ENCODE measurements at places on chromosomes 5 and 9.
A peak's percentile ranks its signal among the peaks of the same experiment; 100 is the strongest.

DNA sequence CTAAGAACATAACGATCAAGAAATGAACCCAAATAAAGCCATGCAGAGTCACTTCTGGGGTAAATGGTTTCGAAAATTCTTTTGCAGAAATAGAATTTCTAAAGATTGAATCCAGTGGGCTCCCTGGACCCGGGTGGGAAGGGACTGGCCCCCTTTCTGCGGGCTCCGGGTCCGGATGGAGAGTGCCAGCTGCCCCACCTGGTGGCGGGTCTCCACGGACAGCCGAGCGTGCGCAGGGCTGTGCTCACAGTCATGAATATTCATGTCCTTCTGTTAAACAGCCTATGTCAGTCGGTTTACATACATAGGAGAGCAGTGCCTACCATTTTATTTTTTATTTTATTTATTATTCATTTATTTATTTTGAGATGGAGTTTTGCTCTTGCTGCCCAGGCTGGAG, 4.7 kb upstream of the PPP1R26 start:
- H3K4me1 ChIP-seq, result peaks cover 10% of the 10 kb centered on the region
- peaks cover 3% of the 10 kb centered on the region for H3K36me3 ChIP-seq
- DNase-seq, result no peak
- peaks cover 58% of the 10 kb centered on the region for H3K27me3 ChIP-seq
- no peak overlapping the region for H3K27ac ChIP-seq

DNA sequence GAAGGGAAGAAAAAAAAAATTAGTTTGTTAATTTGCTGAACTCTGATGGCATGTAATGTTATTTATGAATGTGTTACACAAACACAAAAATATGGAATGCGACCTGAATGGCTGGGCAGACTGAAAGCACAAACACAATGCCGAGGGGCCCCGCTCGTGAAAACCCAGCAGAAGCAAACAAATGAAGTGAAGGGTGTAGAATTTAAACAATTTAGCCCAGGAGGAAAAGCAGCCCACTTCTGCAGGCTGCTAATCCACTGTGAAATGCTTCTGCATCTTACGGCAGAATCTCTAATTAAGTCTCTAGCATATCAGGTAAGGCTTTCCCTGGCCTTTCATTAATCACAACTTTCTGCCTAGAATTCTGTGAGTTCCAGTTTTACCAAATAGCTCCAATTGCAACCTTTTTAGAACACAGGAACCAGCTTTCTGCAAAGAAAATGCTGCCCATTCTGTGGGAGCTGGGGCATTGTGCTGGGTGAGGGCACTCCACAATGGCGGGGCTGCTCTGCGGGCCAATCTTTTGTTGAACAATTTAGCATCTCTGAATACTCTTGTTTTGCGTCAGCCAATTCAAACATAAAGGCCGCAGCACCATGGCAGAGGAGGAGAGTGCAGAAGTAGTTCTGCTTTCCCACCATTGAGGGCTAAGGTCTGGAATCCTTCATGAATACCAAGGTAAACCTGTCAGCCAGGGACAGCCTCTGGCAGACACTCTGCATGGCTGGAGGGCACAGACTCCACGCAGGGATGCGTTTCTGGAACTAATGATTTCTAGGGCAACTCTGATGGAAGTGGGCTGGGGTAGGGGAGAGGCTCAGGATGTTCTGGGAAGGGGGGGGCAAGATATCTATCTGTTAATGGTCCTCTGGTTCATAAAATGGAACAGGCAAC, 66.4 kb downstream of the PTCH1 start:
- H3K36me3 ChIP-seq, result peaks cover 43% of the 10 kb centered on the region
- H3K4me3 ChIP-seq, result no peak overlapping the region
- no peaks in the 10 kb centered on the region for H3K27me3 ChIP-seq
- DNase-seq, result no peak

- H3K27me3 ChIP-seq, result no peaks in the 10 kb centered on the region
- H3K4me3 ChIP-seq, result no peak overlapping the region
- DNase-seq, result no peak
- H3K4me1 ChIP-seq, result peaks cover 33% of the 10 kb centered on the region
These were observed 158.6 kb upstream of the CD180 start for GRCh38 chr5:67355120-67355713.

DNA sequence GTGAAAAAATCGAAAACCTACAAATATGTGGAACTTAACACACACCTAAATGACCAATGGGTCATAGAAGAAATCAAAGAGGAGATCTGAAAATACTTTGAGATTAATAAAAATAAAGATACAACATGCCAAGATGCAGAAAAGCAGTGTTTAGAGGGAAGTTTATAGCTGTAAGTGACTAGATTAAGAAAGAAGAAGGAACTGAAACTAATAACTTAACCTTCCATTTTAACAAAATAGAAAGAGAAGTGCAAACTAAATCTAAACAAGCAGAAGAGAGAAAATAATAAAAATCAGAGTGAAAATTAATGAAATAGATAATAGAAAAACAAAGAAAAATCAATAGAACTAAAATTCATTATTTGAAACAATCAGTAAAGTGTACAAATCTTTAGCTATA, 103.0 kb upstream of the MAMDC2 start:
- H3K27me3 ChIP-seq, result peaks cover 36% of the 10 kb centered on the region
- H3K4me3 ChIP-seq, result no peak overlapping the region
- H3K36me3 ChIP-seq, result no peaks in the 10 kb centered on the region
- no peaks in the 10 kb centered on the region for H3K4me1 ChIP-seq
- no peak overlapping the region for H3K27ac ChIP-seq

DNA sequence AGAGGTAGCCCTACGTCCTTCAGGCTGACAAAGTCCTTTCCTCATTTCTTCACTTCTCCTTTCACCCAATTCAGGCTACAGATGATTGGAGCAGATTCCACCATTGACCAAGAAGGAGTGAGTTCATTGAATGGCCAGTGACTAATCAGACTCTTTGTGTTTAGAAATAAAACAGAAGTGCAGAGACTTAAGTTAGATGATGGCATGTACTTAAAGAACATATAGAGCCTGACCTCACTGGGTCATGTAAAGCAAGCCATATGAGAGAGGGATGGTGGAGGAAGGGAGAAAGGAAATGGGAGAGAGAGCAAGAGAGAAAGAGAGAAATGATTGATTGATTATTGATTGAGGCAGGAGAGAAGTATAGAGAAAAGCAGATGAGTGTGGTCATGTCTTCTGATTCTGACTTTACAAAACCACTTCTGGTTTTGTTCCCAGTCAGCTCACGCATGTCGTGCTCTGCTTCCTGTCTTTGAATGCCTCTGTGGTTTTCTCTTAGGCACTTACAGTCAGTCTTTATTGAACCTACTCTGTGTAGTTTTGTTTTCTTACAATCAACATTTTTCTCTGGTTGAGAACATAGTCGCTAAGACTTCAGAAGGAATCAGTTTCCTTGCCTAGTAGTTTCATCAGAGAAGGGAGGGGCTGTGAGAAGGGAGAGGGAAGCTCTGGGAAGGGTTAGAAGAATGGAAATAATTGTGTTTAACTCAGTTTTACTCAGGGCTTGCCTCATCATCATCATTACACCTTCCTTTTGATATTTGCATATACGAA, 149.2 kb upstream of the KLF9 start:
- peaks cover 29% of the 10 kb centered on the region for H3K4me1 ChIP-seq
- H3K27ac ChIP-seq, result peak overlapping the region; percentile 52
- peak overlapping the region; percentile 12 for H3K4me3 ChIP-seq
- no peak for DNase-seq
- peaks cover 1% of the 10 kb centered on the region for H3K36me3 ChIP-seq

- H3K27ac ChIP-seq, result no peak overlapping the region
- no peak for DNase-seq
- no peaks in the 10 kb centered on the region for H3K36me3 ChIP-seq
- no peaks in the 10 kb centered on the region for H3K4me1 ChIP-seq
- H3K27me3 ChIP-seq, result no peaks in the 10 kb centered on the region
These were observed 144.0 kb upstream of the HAPLN1 start for GRCh38 chr5:83864652-83865051.

DNA sequence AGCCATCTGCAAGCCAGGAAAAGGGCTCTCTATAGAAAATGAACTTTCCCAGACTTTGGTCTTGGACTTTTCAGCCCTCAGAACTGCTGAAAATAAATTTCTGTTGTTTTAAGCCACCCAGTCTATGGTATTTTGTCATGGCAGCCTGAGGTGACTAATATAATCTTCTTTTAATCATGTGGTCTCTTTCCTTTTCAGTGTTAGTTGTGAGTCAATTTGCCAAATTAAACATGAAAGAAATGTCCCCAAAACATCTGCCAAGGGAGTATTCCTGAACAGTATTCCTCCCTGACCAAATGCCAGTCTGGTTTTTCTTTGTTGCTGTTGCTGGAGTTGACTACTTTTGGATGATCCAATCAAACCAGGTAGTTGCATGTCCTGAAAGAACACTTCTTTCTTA, 4.7 kb upstream of the YTHDC2 start:
- peaks cover 3% of the 10 kb centered on the region for H3K36me3 ChIP-seq
- no peak overlapping the region for H3K27ac ChIP-seq
- H3K4me1 ChIP-seq, result peaks cover 9% of the 10 kb centered on the region
- DNase-seq, result no peak
- H3K27me3 ChIP-seq, result peaks cover 66% of the 10 kb centered on the region
- no peak overlapping the region for H3K4me3 ChIP-seq

DNA sequence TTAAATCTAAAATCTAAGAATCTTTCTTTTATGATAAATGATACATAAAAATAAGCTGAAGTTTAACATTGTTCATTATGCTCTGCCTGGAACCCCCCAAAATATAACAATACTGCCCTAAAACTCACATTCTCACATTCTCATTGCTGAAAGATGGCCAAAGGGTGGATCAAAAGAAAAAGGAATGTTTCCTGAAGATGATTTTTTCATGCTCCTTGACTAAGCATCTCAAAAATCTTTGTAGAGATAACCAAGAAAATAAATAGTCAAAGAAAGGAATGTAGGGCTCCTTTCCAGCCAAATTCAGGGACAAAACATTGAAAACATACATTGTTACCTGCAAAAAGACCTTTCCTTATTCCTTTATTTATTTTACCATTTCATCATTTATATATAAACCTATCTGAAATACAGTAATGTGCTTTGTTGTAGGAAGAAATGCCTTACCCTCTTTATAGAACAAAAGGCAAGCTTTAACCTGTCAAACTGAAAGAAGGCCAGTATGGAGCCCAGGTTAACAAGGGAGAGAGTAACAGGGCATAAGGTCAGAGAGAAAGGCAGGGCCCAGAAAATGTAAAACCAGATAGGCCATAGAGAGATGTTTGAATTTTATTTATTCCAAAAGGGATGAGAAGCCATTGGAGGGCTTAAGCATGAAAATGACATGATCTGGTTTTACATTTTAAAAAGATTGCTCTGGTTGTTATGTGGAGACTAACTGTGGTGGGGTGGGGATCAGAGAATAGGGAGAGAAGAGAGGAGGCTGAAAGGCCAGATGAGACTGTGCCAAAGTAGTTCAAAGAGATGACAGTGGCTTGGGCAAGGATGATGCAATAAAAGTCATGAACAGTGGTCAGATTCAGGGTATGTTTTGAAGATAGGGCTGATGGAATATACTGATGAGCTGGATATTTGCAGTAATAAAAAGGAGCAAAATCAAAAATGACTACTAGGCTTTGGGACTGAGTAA, 37.3 kb upstream of the CDK5RAP2 start:
- no peaks in the 10 kb centered on the region for H3K4me1 ChIP-seq
- H3K4me3 ChIP-seq, result no peak overlapping the region
- H3K36me3 ChIP-seq, result peaks cover 13% of the 10 kb centered on the region
- H3K27ac ChIP-seq, result no peak overlapping the region

- DNase-seq, result no peak
- H3K27ac ChIP-seq, result no peak overlapping the region
- no peaks in the 10 kb centered on the region for H3K27me3 ChIP-seq
- H3K4me3 ChIP-seq, result no peak overlapping the region
These were observed 32.6 kb upstream of the RASGEF1C start for GRCh38 chr5:180241600-180241999.

- no peaks in the 10 kb centered on the region for H3K27me3 ChIP-seq
- no peak overlapping the region for H3K27ac ChIP-seq
- H3K36me3 ChIP-seq, result peaks cover 8% of the 10 kb centered on the region
- H3K4me1 ChIP-seq, result no peaks in the 10 kb centered on the region
- no peak for DNase-seq
- H3K4me3 ChIP-seq, result no peak overlapping the region
These were observed 24.8 kb downstream of the GKAP1 start for GRCh38 chr9:83792746-83793145.

DNA sequence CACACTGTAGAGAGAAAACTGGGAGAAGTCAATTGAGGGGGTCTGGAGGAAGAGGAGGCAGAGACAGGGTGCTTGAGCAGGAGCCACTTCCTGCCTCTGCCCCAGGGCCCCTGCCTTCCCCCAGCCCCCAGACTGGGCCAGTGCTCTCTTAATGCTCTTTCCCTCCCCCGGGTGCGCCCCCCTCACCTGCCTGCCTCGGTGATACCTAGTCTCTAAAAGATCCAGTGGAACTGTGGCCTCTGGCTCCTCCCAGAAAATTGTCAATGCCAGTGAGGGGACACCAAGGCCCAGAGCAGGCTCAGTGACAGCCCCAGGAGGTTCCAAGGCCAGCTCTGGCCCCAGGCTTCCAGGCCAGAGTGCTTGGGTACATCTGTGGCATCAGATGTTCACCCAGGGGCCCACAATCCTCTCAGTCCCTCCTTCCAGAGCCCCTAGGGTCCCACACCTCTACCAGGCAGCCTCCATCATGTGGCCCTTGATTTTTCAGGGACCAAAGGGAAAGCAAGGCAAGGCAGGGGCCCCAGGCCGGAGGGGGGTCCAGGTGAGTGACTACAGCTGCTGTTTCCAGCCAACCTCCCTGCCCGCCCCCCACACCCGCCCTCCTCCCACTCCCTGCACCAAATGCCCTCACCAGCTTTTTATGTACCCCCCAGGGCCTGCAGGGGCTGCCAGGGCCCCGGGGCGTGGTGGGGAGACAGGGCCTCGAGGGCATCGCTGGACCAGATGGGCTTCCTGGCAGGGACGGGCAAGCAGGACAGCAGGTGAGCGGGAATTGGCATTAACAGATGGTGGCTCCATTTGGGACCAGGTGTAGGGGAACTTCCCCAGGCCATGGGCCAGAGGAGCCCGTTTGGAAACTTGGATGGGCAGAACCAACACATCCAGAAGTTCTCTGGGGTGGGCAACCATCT, 33.1 kb upstream of the ORM1 start:
- H3K4me3 ChIP-seq, result no peak overlapping the region
- H3K4me1 ChIP-seq, result peaks cover 8% of the 10 kb centered on the region
- H3K27ac ChIP-seq, result no peak overlapping the region
- DNase-seq, result no peak
